ENCODE measurements at places on chromosomes 5 and 9.

- DNase-seq = no peak
Observed at GRCh38 chr5:173326501-173326960, 1.7 kb downstream of the STC2 start.

DNA sequence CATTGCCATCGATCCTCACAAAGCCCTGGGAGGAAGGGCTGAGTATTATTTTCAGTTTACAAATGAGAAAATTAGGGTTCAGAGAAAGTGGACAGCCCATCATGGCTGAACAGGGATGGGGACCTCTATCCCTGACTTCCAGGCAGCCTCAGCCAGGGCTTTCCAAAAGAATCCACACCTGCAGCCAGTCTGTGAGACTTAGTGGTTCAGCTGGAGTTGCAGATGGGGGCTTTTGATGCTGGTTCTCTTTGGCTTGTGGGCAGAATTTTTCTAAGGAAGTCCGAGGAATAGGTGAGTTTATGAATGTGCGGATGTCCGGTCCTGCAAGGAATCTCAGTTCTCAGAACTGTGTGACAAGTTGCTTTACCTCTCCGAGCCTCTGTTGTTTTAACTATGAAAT, 138.1 kb downstream of the RGS3 start:
- no peak for DNase-seq

- no peak for DNase-seq
Observed at GRCh38 chr9:26812217-26812616, 80.4 kb downstream of the CAAP1 start.

DNA sequence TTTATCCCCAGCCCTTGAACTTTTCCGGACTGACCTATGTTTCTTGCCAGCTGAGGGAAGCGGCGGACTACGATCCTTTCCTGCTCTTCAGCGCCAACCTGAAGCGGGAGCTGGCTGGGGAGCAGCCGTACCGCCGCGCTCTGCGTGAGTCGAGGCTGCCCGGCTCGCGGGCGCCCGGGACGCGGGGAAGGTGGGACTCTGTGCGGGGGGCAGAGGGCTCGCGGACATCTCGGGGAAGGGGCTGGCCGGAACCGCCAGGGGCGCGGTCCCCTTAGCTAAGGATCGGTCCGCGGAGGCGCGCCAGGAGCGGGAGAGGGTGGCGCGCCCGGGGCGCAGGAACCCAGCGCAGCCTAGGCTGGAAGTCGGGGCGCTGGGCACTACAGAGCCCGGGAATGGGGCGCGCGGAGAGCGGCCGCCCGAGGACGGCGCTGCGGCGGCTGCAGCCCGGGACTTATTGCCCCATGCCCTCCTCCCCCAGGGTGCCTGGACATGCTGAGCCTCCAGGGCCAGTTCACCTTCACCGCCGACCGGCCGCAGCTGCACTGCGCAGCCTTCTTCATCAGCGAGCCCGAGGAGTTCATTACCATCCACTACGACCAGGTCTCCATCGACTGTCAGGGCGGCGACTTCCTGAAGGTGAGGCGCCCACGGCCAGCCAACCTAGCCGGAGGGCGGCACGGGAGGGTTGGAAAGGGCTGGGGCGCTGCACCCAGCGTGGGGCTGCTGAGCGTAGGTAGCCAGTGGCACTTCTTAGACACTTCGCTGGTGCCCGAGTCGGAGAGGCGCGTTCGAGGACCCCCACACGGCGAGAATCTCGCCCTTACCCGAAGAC, 922 bp downstream of the CRHBP start:
- DNase-seq = no peak
